ENCODE measurements at places on chromosomes 5 and 9. TPM values are rescaled to one million over a fixed set of nuclear protein-coding genes. Genes with fewer than 3 reads are reported as not detected.

OR13J1 gene
- total RNA-seq: not detected

DNA sequence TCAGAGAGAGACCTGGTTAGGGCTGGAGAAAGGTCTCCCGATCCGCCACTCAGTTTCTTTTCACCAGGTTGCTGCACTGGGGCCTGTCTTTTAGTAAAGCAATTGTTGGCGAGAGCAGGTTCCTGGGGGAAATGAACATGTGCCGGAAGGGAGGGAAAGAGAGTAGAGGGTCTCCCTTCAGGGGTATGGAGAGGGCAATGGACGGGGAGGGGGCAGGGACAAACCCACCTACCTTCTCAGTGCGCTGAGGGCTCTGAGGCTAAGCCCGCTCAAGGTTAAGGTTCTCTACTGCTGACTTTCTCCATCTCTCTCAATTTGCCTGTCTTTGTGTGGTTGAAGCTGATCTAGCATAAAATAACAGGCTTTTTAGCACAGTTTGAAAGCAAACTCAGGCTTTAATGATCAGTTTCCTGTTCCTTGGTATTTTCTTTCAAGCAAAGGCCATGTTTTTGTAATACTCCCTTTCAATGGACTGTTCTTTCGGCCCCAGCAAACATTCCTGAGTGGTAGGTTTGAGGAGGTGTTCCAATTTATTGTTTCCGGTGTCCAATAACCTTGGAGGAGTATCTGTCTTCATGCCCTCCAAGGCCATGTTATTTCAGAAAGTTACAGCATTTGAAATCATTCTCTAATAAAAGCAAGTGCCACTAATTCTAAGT, 25.5 kb upstream of the TRAF1 start:
- no peak overlapping the region for H3K4me3 ChIP-seq
- no peak overlapping the region for H3K27ac ChIP-seq
- no peaks in the 10 kb centered on the region for H3K4me1 ChIP-seq
- DNase-seq: no peak
- H3K36me3 ChIP-seq: no peaks in the 10 kb centered on the region

IL4 gene
- total RNA-seq: 0.32 TPM

GRCh38 chr5:149419859-149420544, 40.9 kb upstream of the IL17B start:
- no peaks in the 10 kb centered on the region for H3K27me3 ChIP-seq
- DNase-seq: no peak
- no peaks in the 10 kb centered on the region for H3K36me3 ChIP-seq
- H3K4me1 ChIP-seq: peaks cover 15% of the 10 kb centered on the region
- H3K27ac ChIP-seq: no peak overlapping the region
- H3K4me3 ChIP-seq: no peak overlapping the region

SLC1A1 gene
- 0.23 TPM for total RNA-seq

GRCh38 chr5:181042036-181042713, 2.1 kb downstream of the BTNL9 start:
- H3K27ac ChIP-seq: no peak overlapping the region
- no peaks in the 10 kb centered on the region for H3K4me1 ChIP-seq
- H3K4me3 ChIP-seq: no peak overlapping the region

DNA sequence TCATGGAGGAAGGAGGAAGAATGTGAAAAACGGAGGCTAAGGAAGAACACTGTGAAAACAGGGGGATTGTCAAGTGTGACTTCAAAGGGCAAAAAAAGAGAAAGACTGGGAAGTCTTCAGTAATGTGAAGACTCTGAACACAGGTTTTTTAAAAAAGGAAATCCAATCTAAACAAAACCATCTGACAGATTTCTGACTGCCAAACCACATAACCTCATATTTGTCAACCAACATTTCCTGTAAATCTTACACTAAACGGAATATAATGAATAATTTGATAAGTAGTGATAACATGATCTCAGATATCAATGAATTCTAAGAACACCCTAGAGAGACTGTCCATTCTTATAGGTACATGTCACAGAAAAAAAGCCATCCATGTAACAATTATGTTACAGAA, 124.7 kb downstream of the FBN2 start:
- H3K27me3 ChIP-seq: no peaks in the 10 kb centered on the region
- no peak overlapping the region for H3K27ac ChIP-seq
- H3K4me1 ChIP-seq: no peaks in the 10 kb centered on the region
- H3K36me3 ChIP-seq: no peaks in the 10 kb centered on the region
- no peak overlapping the region for H3K4me3 ChIP-seq

DNA sequence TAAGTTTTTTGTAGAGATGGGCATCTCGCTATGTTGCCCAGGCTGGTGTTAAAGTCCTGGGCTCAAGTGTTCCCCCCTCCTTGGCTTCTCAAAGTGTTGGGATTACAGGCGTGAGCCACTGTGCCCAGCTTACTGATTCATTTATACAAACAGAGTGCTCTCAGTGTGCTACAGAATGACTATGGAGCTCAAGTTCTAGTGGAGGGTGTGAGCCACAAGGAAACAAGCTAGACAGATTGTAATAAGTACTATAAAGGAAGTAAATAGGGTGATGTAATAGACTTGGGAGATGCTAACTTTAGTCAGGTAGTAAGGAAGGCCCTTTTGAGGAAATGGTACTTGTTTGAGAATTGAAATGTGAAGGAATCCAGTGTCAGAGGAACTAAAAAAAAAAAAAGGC, 1.7 kb upstream of the TMEM267 start:
- H3K4me3 ChIP-seq: peak overlapping the region; percentile 59
- peak; percentile 30 for DNase-seq
- H3K27ac ChIP-seq: peak overlapping the region; percentile 100
- H3K4me1 ChIP-seq: peaks cover 35% of the 10 kb centered on the region

KLHL3 gene
- total RNA-seq: 6.8 TPM

Data from activated CD4-positive, alpha-beta T cell treated with anti-CD3 and anti-CD28 coated beads for 36 hours (primary cell).